ENCODE measurements at places on chromosomes 1 and 21.

- no peak for DNase-seq
Measured at GRCh38 chr1:214101246-214101645, 113.5 kb downstream of the PROX1 start.

DNA sequence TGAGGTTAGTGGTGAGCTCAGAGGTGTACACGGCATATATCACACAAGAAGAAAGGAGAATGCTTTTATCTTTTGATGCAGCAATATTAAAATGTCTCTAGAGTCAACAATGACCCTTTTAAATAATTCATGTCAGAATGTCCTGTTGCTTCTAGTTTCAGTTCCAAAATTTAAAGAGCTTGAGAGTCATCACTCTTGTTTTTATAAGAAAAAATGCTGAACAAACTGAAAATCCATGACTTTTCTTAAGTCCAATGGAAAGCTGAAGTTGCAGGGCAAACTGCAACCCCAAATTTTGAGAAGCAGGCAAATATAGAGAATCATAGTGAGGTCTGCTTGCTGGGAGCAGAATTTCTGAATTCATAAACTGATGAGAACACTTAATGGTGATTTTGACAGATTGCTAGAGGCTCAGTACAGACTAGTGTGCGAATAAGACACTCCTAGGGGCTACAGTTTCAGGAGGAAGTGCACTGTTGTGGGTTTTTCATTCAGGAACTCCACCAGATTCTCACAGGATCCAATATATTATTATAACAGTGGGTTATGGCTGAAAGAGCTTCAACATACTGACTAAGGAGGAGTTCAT lies 135.1 kb downstream of the CLIC6 start:
- no peak for DNase-seq

DNA sequence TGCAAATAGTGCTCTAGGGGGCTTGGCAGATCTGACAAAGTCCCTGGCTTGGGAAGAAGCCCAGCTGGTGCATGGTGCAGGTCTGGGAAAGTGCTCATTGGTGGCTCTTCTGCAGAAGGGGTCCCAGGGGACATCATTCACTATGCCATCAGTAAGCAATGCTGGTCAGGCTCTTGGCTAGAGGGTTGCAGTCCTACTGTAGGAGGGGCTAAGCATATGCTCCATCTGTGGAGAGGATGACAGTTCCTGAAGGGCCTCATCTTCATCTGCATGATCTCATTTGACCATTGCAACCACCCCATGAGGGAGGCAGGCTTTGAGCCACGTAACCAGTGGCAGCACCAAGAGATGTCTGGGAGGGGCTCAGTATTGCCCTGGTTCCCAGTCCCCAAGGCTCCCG lies 31.5 kb upstream of the VASH2 start:
- DNase-seq = no peak

- DNase-seq = no peak
Measured at GRCh38 chr1:156696755-156697154, 8.6 kb downstream of the CRABP2 start.

DNA sequence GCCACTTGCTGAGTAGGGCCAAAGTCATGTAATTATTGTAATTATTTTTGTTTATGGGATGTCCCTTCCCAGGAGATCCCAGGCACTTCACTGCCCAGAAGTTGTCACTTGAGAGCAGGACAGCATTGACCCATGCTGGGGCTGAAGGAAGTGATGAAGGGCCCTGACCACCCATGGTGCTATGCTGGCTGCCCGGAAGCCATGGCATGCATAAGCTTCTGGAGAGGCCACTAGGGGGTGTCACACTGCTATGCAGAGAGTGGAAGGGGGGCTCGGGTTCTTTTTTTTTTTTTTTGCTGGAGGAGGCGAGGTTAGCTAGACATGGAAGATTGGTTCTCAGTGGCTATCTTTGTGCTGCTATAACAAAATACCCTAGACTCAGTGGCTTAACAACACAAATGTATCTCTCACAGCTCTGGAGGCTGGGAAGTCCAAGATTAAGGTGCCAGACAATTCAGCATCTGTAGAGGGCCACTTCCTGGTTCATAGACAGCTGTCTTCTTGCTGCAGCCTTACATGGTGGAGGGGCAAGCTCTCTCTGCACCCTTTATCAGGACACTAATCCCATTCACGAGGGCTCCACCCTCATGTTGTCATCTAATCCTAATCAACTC lies 84.9 kb downstream of the CNIH3 start:
- DNase-seq = no peak

- DNase-seq = no peak
Measured at GRCh38 chr1:244218220-244218619, 167.1 kb downstream of the ZBTB18 start.

- no peak for DNase-seq
Measured at GRCh38 chr1:158126425-158126824, 54.3 kb upstream of the CD1D start.

DNA sequence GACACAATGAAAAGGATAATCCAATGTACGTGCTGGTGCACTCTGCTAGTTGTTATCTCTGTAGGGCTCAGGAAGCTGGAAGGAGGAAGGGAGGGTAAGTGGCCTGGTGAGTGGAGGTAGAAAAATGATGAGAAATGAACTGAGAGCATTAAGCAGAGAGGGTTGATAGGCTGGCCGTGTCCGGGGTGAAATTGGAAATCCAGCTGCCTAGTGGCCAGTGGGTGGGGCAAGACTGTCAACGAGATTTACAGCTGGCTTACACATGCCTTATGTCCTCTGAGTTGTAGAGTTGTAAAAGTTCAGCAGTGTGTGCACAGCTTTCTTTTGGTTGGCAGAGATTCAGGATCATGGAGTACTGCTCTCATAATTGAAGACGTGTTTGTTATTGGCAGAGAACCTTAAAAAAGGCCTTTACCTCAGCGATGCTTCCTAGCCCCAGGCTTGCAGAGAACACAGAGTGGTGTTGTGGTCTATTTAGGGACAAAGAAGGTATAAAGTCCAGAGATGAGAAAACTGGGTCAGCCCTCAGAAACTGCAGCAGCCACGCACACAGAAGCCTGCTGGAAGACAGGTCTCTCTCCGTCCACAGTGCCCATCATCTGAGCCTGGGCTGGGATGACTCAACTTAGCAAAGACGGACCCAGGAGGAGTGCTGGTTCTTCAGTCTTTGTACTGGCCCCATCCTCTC lies 132.4 kb downstream of the EDEM3 start:
- peak; percentile 85 for DNase-seq
